ENCODE measurements at places on chromosomes 12 and 14.

GRCh38 chr14:76431538-76431937 is 55.6 kb downstream of the ESRRB start:
- no peak for DNase-seq

DNA sequence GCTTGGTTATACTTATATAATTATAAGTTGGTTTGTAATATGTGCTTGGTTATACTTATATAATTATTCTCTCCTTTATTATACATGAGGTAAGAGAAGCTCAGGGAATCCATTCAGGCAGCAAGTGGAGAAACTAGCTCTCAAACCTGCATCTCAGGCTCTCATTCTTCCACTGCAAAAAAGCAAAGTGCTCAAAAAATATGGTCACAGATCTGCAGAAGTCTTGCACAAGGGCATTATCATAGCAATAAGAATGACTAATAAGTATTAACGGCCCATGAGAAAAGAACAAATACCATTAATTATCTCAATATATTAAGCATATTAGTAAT is 476 bp upstream of the TRAFD1 start:
- no peak for DNase-seq

- DNase-seq = no peak
These were observed 76.0 kb downstream of the PTHLH start for GRCh38 chr12:27896419-27896990.

GRCh38 chr12:14769466-14769968 is 33.8 kb downstream of the WBP11 start:
- peak; percentile 61 for DNase-seq

DNA sequence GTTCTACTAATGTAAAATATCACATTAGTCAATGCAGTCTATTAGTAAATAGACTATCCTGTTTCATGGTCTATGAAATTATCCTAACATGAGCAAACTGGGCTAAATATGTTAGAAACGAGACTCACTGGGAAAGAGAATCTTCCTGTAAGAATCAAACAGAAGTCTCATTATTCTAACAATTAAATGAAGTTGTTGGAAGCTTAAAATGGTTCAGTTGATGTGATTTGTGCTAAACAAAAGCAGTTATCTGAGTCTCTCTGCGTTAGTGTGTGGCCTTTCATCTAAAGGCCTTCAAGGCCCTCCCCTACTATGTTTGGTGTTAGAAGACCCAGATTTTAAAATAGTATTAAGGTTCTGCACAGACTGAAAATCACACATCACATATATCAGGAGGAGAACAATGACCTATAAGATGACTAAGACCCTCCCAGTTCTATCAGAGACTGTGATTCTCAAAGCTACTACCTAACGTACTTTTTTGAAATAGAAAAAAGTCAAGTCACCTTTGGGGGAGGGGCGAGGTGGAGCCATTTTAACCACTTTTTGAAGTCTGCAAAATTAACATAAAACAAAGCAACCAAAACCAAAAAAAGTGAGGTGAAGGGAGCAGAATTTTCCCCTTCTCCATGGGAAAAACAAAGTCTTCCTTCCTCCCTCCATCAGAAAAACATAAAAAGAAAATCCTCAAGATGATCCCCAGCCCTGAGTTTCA is 82.3 kb downstream of the DENND5B start:
- no peak for DNase-seq

- DNase-seq = no peak
These were observed 128.6 kb upstream of the HIF1A start for GRCh38 chr14:61566537-61567225.

DNA sequence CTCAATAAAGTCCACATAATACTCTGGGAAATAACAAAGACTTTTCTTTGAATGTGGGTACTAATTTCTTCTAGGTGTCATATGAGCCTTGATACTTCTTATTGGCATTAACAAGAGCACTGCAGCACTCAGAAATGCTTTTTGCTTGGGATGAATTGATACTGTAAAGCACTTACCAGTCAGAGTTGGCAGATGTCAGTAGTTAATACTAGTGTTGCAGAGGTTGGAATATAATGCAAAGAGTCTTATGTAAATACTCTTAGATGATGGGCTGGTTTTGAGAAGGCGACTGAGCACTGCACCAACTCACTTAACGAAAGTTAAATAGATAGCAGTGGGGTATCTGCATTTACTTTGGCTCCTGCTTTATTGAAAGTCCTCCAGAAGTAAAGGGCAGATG is 25.6 kb upstream of the MBIP start:
- DNase-seq = no peak
